Germinal center (tissue), 1 donor: ENCODE measurements at places on chromosomes 1 and 21.

DNA sequence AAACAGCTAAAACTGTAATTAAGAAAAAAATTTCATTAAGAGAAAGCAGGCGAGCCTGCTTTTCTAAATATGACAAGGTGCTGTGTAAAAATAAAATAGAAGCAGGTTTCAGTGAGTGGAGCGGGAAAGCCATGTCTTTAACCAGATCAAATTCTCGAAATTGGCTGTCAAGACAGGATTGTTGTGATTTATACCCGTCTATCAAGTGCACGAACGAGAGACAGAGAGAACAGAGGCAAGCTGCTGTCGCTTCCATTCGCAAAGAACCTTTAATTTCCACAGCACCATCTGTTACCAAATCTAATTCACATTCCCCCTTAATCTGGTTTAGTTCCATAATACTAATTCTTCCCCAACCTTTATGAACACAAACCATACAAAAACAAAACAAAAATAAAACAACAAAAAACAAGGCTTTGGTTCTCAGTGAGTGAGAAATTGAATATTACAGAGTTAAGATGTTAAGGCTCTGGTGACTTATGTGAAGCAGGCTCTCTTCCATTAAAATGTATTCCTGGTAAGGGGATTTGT, 35.0 kb downstream of the ESRRG start:
- no peak for DNase-seq

GRCh38 chr1:240111558-240111957, 19.9 kb downstream of the FMN2 start:
- DNase-seq, result no peak

- DNase-seq, result no peak
Measured at GRCh38 chr21:25871566-25871965, 136.8 kb downstream of the GABPA start.

DNA sequence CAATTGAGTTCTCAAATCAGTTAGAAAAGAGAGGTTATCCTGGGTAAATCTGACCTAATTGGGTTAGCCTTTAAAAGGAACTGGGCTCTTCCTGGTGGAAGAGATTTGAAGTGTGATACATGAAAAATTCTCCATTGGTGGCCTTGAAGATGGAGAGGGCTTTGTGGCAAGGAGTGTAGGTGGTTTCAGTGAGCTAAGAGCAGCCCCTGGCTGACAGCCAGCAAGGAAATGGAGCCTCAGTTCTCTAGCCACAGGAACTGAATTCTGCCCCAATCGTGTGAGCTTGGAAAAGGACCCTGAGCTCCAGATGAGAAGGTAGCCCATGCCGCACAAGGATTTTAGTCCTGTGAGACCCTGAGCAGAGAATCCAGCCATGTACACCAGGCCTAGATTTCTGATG, 12.7 kb upstream of the HYI start:
- no peak for DNase-seq

DNA sequence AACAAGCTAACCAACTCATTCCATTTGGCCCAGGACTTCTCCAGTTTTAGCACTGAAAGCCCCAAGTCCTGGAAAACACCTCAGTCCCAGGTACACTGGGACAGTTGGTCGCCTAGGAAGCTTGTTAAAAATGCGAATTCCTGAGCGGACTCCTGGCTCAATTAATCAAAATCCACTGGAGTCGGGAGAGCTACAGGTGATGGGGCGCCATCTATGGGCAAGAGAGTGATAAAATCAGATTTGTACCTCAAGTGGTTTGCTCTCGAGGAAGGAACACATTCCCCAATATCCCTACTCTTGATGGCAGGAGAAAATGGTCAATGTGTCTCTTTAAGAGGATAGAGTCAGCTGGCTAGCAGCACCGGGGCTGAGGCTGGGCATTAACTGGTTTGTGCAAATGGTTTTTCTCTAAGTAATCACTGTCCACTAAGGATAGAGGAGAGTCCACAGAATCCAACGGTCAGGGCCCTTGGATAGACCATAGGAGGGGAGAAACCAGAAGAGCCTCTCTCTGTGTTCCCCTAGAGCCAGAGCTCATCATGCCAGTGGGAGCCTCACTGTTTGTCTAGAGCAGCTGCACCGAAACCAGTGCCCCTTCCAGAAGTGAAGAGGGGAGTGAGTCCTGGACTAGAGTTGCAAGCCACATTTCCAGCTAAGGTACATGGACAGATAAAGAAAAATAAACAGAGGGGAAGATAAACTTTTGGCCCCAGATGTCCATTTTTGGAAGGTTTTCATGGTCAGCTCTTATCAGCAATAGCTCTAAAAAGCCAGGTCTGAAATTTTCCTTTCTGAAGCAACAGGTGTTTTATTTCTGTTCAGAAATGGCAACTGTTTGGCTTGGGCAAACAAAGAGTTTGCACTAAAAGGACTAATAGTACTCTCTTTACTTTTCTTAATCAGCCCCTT, 148.5 kb downstream of the TENT5C start:
- peak; percentile 58 for DNase-seq

GRCh38 chr1:200040481-200041138, 13.1 kb downstream of the NR5A2 start:
- DNase-seq, result no peak

- no peak for DNase-seq
Measured at GRCh38 chr1:193588311-193589082, 402.1 kb upstream of the B3GALT2 start.

DNA sequence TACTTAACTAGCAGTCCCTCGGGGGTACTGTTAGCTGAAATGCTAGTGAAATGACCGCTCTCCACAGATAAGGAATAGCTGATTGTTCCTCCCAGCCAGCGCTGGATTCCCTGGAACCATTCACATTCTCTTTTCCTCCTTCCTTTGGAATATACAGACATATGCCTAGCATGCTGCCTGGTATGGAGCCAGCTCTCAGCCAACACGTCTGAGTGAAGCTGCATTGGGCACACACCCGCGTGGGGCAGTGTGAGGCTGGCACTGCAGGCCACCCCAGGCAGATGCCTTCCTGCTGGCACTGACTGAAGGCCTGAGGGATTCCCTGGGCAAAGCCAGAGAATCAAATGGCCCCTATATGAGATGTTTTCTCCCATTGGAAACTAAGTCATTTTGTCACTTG, 66.7 kb downstream of the TLR5 start:
- no peak for DNase-seq

DNA sequence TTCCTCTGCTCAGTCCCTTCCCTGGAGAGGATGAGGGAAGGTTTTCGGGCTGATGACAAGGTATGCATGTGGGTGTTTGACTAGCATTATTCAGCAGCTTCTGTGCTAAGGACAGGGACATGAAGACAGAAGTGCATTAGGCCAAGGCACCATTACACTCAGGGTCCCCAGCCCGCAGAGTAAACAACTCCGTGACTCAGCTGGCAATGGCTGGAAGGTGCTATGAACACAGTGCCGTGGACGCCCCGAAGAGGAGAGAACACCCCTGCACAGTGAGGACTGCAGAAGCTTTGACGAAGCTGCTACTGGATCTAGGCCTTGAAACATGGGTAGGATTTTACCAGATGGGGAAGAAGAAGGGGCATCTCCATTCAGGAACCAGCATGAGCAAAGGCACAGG, 13.7 kb upstream of the EPS8L3 start:
- DNase-seq, result no peak

DNA sequence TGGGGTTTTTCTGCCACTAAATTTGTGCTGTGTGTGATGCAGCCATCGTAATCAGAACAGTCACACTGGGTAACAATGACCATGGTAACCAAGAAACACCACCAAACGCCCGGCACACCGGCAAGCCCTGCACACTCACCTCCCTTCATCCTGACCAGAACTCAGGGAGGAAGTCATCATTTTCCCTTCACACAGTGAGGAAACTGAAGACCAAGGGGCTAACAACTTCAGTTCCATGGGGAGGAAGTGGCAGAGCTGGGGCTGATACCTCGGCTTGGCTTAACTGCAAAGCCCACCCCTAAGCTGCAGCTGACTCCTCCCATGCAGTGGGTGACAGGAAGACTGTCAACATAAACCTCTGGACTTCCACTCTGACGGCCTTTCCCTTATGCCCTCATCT, 69.3 kb upstream of the BCAR3 start:
- peak; percentile 68 for DNase-seq

- DNase-seq, result no peak
Measured at GRCh38 chr1:70554341-70554740, 143.3 kb downstream of the CTH start.

- DNase-seq, result no peak
Measured at GRCh38 chr1:98949621-98950020, 55.0 kb downstream of the PLPPR5 start.
